Right renal cortex interstitium (tissue), 3 donors: ENCODE measurements at places on chromosomes 11 and 22.

- no peak for DNase-seq
These were observed 186.8 kb downstream of the FAM181B start for GRCh38 chr11:82546661-82547557.

DNA sequence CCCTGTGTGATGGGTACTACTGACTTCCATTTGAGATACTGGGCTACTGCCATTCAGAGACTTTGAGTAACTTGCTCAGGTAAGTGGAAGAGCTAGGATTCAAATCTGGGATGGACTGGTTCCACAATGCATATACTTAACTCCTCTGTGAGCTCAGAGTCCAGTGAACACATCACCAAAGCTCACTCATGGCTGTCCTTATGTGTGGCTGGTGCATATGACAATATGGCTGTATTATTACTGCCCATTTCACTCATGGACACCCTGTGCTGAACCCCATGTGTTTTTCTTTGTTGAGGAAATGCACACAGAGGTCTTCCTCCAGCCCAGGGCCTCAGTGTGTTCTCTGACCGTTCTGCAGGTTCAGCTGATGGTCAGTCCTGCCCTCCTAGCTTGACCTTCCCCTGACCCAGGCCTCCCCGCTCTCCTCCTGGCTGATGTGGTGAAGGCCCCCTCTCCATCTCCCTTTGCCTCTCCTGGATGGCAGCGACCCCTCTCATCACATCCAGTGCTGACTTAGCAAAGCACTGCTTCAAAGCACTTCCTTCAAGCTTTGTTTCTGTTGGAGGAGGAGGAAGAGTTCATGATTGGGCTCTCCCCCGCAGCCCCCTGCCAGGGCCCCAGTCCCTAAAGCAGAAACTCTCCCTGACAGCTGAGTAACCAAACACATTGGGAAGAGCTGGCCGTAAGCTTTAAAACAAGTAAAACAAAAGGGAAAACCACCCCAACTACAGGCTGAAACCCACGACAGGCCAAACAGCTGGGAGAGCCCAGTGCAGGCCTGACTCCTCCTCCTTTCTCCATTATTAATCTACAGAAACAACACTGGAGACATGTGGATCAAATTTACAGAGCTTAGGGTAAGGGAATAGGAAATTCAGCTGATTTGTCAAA, 101.2 kb downstream of the NAT10 start:
- DNase-seq: no peak

DNA sequence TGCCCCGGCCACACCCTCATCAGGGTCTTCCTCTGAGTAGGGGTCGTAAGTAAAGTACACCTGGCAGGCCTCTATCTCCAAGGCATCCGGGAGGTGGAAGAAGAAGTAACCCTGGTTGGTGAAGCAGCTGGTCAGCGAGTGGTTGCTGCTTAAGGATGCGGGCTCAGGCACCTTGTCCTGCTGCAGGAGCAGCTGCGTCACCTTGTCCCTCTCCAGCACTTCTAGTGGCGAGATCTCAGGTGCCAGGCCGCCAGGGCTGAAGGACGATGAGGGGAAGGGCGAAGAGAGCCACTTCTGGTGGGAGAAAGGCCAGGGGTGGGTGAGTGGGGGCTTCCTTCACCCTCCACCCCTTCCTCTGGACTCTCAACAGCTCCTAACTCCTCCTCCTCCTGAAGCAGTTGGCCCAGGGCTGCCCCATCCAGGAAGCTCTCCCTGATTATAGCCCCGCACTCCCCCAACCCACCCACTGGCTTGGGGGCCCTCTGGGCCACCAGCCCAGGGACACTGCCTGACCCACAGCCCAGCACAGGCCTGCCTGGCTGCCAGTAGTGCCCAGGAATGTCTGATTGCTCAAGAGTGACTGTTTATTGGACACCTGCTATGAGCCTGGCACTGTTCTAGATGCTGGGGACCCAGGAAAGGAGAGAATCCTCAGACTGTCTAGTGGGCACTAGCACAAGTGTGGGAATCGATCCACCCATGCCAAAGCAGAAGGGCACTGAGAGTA, 19.2 kb upstream of the TMPRSS6 start:
- no peak for DNase-seq

- no peak for DNase-seq
These were observed 77.5 kb upstream of the UCP3 start for GRCh38 chr11:74086242-74086884.
